ENCODE measurements at places on chromosomes 13 and 19.

DNA sequence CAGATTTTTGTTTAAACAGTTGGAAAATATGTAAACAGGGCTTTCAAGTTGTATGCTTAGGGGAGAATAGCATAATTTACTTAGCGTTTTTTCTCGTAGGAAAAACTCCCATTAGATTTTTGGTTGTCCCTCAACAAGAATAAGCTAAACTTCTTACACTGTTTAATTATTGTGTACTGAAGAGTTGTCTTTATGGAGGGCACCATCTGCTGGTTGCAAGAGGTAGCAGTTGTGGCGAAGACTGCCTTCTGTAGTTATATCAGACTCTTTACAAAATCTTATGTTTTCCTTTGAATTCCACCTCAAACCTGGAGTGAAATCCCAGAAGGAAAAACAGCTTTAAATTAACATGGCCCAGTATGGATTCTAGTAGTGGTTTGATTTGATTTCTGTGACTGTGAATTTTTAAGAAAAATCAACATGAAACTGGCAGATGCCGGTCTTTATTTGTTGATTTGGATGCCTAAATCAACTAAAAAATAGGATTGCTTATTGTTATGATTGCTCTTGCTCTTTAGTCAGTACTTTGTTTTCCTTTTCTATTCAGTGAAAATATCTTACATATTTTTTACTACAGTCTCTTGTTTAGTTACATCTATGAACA, 53.4 kb downstream of the PDS5B start:
- peak; percentile 6 for DNase-seq

DNA sequence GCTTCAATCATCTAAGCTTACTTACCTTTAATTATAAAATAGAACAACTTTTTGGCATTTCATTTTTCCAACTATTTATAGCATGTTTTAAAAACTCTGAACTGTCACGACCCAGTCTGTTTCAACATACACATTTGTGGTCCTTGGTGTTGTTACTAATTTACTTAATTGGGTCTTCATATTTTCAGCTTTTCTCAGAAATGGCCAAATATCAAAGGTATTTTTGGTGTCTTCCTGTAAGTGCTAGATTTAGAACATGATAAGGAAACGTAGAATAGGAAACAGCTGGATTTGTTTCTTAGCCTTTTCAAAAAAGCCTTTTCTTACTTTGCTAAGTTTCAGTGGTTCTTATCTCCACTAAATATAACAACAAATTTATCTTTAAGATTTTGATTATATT, 11.4 kb downstream of the LPAR6 start:
- DNase-seq, result no peak

DNA sequence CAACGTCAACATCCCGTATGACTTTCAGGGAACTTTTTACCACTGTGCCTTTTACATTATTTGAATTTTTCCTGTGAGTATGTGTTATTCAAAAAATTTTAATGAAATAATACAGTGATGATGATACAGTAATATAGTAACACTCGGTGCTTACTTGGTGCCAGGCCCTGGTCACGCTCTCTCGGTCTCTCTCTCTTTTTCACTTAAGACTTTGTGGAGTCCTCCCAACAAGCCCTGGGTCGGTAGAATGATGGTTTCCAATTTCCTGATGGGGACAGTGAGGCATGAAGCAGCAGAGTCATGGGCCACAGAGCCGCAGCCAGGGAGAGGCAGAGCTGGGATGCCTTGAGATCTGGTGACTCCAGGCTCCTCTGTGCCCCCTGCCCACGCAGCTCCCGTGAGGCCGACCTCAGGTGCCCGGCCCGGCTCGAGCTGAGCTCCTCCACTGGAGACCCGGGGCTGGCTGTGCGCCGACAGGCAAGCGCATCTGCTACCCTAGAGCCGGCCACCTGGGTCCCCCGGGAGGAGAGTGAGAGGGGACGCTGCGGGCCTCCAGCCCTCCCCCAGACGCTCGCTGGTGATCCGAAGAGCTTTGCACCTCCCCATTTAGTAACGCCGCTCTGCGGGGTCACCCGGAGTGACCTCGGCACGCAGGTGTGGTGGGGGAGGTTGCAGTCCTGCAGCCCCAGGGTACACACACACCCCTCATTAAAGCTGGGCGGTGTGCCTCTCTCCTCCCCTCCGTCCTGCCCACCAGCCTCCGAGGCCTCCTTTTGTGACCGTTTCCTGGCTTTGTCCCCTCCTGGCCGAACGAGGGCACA, 4.4 kb upstream of the SBK3 start:
- no peak for DNase-seq

GRCh38 chr19:50870417-50871089, 2.7 kb upstream of the KLK2 start:
- no peak for DNase-seq

GRCh38 chr13:53144826-53145225, 116.2 kb downstream of the OLFM4 start:
- no peak for DNase-seq

GRCh38 chr13:95391362-95391761, 90.1 kb upstream of the ABCC4 start:
- DNase-seq, result no peak

- no peak for DNase-seq
Observed at GRCh38 chr19:51737389-51737788, 13.6 kb upstream of the HAS1 start.

DNA sequence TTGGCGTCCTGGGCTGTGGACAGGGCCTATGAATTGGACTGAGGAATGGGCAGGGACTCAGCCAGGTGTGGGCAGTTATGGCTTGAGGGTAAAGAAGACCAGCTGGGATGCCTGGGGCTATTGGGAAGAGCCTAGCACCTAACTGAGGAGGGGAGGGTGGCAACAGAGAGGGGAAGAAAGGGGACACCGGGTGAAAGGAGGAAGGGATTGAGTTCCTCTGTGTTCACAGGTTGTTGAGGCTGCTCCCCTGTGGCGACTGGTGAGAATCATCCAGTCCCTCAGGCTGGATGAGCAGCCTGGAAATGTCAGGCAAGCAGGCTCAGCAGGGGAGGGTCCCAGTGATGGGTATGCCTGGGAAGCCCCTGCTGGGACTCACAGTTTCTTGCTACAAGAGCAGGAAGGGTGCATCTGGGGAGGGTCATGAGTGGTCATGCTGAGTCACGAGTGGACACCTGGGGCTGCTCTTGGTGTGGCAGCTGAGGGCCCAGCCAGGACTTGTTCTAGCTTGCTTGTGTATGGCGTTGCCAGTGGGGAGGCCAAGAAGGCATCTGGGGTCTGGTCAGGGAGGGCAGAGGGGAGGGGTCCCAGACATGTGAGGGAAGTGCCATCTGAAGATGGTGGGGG, 1.4 kb downstream of the ZNF324 start:
- DNase-seq, result no peak

DNA sequence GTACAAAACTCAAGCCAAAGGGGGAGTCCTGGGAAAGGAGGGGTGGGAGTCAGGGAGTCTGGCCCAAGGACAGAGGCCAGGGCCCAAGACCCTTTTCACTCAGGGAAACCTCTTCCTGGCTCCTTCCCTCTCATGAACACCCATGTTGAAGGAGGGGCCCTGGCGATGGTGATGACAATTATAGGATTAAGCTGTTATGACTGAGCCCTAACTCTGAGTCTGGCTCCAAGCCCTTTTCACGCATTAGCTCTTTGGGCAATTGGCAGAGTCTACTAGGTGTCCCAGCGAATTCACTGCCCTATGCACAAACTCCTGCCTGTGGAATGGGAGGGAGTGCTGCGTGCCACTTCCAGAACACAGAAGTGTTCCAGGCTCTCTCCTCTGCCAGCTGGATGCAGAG, 20.7 kb downstream of the ZNF575 start:
- no peak for DNase-seq

GRCh38 chr13:84137292-84137691, 255.0 kb upstream of the SLITRK1 start:
- no peak for DNase-seq

GRCh38 chr13:19861762-19862161, 1.7 kb downstream of the ZMYM5 start:
- no peak for DNase-seq
